ENCODE measurements at places on chromosomes 1 and 21. TPM values are rescaled to one million over a fixed set of nuclear protein-coding genes. Genes with fewer than 3 reads are reported as not detected.

Gene SLC5A9
- total RNA-seq, result not detected

GRCh38 chr1:101145449-101145820 is 91.4 kb upstream of the S1PR1 start:
- no peak for DNase-seq

DNA sequence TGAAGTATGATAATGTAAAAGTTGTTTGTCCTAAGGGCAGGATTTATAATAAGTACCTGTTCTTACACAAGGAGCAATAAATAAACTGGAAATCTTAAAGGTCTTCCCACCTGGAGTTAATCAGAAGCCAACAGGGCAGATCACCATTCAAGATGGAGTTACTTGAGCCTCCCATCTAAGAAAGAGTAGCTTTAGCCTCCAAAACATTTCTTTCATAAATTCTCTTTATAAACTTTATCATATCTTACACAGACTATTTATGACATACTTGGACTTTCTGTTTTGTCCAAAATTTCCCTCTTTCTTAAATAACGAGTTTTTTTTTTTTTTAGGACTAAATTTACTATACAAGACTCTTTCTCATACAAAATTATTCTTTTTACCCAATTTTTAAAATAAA is 18.5 kb downstream of the OR2T1 start:
- no peak for DNase-seq

Gene PRDX6
- 147 TPM for total RNA-seq

Gene AK5
- total RNA-seq, result 7.0 TPM

DNA sequence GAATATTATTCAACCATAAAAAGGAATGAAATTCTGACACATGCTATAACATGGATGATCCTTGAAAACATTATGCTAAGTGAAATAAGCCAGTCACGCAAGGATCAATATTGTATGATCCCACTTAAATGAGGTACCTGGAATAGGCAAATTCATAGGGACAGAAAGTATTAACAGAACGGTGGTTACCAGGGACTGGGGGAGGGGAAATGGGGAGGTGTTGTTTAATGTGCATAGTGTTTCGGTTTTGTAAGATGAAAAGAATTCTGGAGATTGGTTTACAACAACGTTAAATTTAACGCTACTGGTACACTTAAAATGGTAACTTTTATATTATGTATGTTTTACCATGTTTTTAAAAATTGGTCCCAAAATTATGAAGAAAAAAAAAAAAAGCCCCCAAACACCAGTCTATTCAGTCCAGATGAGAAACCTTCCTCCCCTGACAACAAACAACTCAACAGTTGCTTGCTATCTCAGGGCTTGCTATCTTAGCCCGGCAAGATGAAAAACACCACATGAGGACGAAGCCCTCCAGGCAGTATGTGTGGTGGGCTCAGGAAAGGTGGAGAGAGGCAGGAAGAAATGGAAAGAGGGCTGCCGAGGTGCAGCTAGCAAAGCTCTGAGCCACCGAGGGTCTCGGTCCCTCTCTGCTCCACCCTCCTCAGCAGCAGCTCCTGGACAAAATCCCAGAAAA is 8.5 kb downstream of the NUAK2 start:
- peak; percentile 58 for DNase-seq

GRCh38 chr1:3384407-3384806 is 70.1 kb upstream of the ARHGEF16 start:
- no peak for DNase-seq

GRCh38 chr1:203219171-203219570 is 10.3 kb downstream of the CHIT1 start:
- DNase-seq, result no peak

DNA sequence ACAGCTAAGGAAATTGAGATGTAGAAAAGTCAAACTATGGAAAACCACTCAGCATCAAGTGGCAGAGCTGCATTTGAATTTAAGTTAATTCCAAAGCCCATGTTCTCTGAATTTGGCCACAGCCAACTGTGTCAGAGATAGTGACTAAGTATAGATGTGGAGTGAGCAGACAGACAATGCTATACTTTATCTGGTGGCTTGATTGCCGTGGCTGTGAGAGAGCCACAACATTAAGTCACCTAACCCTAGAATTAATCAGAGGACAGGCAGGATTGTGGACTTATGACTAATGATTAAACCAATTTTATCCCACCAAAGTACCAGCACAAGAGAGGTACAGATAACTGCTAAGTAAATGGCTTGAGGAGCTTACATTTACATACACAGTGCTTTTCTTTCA is 209.8 kb downstream of the TPR start:
- no peak for DNase-seq

Gene ST6GALNAC3
- total RNA-seq, result 2.8 TPM

DNA sequence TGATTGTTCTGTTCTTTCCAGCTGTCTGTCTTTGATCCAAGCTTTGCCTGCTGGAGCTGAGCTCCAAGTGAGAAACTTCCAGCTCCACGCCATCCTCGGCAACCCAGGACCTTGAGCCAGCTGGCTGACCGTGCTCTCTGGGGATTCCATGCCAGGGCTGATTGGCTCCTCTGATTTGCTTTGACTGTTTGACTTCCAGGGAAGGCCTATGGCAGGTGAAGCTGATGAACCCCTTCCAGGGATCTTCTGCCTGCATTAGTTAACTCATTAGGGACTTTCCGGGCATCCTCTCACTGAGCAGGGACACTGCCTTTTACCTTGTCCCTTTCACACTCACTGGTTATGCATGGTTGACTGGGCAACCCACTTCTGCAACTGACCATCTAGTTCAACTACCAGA is 406.1 kb downstream of the RPS6KC1 start:
- no peak for DNase-seq

DNA sequence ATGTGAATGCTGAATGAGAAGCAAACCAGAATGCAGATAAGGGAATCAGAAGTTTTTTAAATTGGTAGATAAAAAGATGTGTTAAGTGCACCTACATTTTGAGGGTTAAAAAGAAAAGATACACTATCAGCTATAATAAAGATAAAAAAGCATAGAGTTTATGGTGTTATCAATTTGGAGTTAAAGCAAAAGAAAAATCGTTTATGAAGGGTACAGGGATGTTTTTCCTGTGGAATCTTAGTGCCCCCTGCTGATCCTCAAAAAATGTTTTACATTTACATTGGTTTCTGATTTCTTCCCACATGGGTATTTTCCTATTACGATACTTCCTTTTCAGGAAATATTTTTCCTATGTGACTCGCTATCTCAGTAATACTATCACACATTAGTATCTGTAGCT is 293.5 kb downstream of the MRPL39 start:
- no peak for DNase-seq

Gene TNFSF4
- 0.38 TPM for total RNA-seq

- no peak for DNase-seq
Measured at GRCh38 chr1:71104417-71104816, 23.6 kb upstream of the ZRANB2 start.

Gene ZNF695
- 0.86 TPM for total RNA-seq

- DNase-seq, result no peak
Measured at GRCh38 chr1:112439592-112439991, 43.6 kb downstream of the CTTNBP2NL start.

Gene LRRC53
- total RNA-seq, result not detected

Gene ZBED6
- 23.6 TPM for total RNA-seq

Gene LRRC3
- total RNA-seq, result 2.8 TPM

- no peak for DNase-seq
Measured at GRCh38 chr1:6483017-6483760, 8.3 kb downstream of the PLEKHG5 start.

DNA sequence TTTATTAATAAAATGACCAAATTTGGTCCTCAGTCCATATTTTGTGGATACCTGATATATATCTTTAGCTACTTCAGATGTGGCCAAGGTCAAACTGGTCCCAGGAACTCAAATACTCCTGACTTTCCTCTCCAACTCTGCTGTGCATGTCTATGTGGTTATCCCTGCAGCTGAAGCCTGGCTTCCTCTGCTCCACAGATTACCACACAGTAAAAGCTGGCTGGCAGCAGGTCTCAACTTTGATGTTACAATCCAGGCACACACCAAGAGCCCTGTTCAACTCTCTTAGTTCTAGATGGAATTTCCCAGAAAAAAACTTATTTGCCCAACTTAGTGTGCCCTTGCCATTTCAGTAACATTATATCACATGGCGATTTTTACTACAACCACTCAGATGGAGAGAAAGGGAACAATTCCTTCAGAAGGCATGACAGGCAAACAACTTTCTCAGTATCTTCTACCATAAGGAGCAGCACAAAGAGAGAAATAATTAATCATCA is 479.5 kb downstream of the PLPP3 start:
- DNase-seq, result no peak

GRCh38 chr1:169326956-169327268 is 40.7 kb downstream of the NME7 start:
- DNase-seq, result no peak

DNA sequence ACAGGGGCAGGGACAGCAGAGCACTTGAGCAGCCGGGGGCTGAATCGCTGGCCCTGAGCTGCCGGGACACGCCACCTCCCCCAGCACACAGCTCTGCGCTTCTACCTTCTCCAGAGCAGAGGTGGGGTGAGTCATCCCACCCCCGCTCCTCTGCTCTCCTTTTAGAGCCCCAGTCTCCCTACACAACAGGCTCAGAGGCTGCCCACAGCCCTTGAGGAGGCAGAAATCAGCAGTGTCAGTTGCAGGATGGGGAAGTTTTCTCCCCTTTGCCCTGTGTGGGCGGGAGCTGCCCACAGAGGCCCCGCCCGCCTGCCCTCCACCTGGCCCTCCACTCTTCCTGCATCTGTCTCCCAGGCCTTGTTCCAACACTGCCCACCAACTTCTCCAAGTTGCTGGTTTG is 94.6 kb downstream of the STUM start:
- DNase-seq, result peak; percentile 80

- no peak for DNase-seq
Measured at GRCh38 chr21:32728456-32728839, 635 bp upstream of the SYNJ1 start.

DNA sequence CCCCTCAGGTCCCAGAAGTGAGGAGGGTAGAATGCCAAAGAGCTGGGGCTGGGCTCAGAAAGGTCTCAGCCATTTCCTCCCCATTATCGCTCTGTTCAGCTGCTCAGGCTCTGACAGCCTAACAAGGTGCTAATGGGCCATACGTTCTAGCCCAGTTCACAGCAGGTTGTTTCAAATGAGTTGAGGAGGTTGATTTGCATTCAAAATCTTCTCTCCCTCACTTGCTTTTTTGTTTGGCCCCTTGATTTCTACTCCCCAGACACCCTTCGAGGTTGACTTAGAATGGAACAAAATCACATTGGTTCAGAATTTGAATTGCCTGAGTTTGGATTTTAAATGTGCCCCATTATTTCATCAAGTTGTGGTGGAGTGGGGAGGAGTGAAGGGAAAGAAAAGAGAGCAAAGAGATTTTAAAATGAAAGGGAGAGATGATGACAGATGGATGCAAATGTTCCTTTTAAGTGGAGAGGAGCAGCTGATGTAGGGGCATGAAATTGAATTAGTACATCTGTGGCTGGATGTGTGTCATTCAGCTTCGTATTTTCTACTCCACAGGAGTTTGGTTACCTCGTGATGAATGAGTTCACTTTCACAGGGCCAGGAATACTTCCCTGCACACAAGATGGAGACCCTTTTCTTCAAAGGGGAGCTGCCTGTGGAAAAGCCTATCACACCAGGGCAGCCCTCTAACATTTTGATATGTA is 425.8 kb upstream of the CAMK1G start:
- no peak for DNase-seq

Gene MX1
- total RNA-seq, result 145 TPM

GRCh38 chr21:45382697-45382997 is 22.3 kb upstream of the COL18A1 start:
- DNase-seq, result no peak

- DNase-seq, result no peak
Measured at GRCh38 chr1:38431535-38432376, 385.2 kb upstream of the POU3F1 start.

Gene CFAP107
- total RNA-seq, result not detected

Gene LCE1B
- not detected for total RNA-seq

- peak; percentile 80 for DNase-seq
Measured at GRCh38 chr1:53294567-53294966, 33.3 kb downstream of the LRP8 start.

GRCh38 chr1:245790441-245790840 is 635.7 kb downstream of the KIF26B start:
- DNase-seq, result no peak

Gene LCE2B
- not detected for total RNA-seq

DNA sequence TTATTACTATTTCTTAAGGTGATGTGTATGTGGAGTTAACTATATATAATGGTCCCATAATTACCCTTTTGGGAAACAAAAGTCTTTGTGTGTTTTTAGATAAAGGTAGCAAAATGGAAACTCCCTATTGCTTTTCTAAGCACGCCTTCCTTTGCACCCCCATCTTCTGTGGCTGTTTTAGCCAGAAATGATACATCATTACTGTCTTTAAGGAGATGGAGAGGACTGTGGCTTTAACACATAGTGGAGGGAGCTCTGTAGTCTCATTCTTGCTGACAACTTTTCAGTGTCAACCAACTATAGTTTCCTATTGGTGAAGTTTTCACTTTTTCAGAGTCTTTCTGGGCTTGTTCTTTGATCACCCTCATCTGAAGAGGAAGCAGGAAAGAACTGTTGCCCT is 1.0 kb downstream of the APOBEC4 start:
- peak; percentile 69 for DNase-seq

DNA sequence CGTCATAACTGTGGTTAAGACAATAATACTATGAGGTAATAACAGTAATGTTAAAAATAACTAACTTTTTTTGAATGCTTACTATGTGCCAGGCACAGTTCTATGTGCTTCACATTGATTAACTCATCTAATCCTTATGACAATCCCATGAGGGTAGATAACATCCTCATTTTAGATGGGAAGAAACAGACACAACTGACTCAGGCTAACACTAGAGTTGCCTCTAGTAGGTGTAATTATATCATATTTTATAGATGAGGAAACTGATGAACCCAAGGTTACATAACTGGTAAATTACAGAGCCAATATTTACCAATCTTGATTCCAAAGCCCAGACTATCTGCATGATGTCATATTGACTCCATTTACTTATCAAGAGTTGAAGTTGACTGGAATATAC is 23.5 kb downstream of the SERPINC1 start:
- no peak for DNase-seq

DNA sequence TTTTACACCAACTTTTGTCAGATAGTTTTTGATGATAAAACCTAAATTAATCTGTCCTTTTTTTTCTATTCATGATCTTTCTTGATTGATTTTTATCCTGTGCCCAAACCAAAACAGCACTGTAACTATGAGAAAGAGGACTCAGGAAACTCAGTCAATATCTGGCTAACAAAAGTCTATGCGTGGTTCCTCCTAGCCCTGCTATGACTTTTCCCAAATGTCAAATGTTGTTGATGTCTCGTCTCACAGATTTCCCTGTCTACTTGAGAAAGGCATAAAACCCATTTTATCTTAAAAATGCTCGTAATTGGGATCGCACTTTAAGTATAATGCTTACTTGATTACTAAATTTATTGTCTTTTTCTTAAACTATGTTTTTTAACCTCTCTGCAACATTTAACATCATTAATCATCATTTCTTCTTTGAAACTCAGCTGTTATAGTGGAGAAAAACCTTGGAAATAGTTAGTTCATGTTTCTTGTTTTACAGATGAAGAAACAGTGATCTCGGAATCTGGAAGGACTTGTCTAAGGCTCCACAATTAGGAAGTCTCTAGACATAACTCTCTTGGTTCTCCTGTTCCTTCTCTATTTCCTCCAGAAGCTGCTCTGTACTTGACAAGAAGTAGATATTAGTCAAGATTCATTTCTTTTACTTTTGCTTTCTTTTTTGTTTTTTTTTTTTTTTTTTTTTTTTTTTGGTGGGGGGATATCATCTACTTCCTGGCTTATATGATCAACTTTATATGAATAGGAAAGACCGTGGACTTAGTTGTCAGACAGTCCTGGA is 26.2 kb upstream of the PTPRC start:
- DNase-seq, result no peak
